ENCODE measurements at places on chromosomes 2 and 18.

- DNase-seq, result no peak
These were observed 167.9 kb downstream of the IRS1 start for GRCh38 chr2:226631671-226632070.

- DNase-seq, result no peak
These were observed 3.5 kb downstream of the EFHD1 start for GRCh38 chr2:232636788-232637420.

GRCh38 chr18:55106906-55107305 lies 147.6 kb upstream of the CCDC68 start:
- DNase-seq, result no peak

GRCh38 chr2:47519147-47519537 lies 116.2 kb downstream of the MSH2 start:
- DNase-seq, result no peak

DNA sequence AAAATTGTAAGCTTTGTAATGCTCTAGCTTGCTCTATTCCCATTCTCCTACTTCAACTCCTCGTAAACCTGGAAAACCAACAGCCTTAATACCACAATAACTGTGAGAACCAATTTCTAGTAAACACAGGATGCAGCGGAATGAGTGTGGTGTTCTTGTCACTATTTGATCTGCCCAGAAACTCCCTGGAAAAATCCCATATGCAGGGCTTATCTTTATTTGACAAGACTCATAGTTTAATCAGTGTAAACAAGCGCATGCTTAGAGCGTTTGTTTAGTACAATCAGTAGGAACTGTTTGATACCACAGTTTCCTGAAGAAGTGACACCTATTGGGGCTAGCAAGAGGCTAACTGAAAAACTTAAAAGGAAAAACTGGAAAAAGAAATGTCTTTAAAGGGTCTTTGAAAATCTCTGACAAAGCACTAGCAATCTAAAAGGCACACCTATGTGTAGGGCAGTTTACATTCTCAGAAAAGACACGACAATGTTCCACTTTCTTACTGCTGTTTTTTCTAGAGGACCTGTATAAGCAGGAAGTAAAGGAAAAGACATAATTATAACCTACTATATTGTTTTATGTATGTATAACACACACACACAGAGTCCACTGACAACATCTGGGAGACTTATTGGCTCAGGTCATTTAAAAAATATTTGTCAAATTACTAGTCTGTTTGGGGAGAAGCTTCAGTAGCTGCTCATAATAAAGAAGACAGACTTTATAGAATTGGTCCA lies 241.4 kb upstream of the KLHL14 start:
- no peak for DNase-seq

- DNase-seq, result no peak
These were observed 288.3 kb downstream of the CYP26B1 start for GRCh38 chr2:71859211-71859847.

All from AML-193 (cell line).